IPS DF 6.9 (cell line): ENCODE measurements at places on chromosomes 1 and 21.

- DNase-seq, result no peak
These were observed 40.2 kb downstream of the FOXD2 start for GRCh38 chr1:47478090-47478489.

GRCh38 chr21:41133874-41134522 lies 34.0 kb upstream of the BACE2 start:
- no peak for DNase-seq

GRCh38 chr1:70436622-70437251 lies 25.7 kb downstream of the CTH start:
- no peak for DNase-seq

- no peak for DNase-seq
These were observed 28.1 kb downstream of the EPHA2 start for GRCh38 chr1:16127676-16128337.

- DNase-seq, result no peak
These were observed 19.9 kb downstream of the TLR5 start for GRCh38 chr1:223123011-223123610.

GRCh38 chr1:41564741-41565475 lies 80.4 kb upstream of the EDN2 start:
- no peak for DNase-seq

DNA sequence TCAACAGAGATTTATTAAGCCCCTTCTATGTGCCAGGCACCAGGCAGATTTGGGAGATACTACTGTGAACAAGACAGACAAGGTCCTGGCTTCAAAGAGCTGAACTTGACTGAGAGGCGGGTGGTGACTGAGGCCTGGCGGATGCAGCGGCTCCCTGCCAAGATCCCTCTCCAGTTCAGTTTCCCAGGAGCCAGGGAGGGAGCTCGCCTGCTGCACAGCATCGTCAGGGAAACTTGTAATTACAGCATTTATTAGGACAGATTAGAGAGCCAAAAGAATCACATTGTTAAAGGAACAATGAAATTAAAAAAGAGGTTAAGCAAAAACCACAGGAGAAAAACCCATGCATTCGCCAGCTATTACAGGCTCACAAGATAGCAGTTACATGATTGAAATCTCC lies 55.3 kb downstream of the ETS2 start:
- no peak for DNase-seq

DNA sequence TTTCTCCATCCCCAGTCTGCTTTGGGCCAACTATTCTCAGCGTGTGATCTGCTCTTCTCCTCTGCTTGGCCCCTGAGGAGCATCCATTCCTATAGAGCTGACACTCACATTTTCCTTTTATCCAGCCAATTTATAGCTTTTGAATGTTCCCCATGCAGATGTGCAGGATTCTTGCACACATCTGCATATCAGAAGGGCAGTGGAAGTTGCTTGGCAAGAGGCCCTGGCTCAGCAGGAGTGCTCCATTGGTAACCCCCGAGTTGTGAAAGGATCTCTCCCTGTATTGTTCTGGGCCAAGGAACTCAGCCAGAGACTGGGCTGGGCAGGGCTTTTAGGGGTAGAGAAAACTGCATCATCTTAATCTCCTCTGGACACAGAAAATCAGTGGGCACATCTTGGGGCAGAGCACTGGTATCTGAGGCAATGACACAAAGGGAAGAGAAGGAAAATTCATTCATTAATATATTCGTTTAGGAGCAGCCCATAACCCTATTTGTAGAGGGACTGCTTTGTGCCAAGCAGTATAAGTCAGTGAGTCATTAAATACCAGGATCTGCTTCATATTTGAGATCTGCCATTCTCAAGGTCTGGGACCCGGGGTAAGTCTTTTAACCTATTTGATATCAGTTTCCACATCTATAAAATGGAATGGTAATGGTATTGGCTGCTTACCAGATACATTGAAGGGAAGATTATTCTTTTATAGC lies 31.0 kb upstream of the BEND5 start:
- no peak for DNase-seq

- DNase-seq, result no peak
These were observed 147.0 kb downstream of the PLPP3 start for GRCh38 chr1:56432166-56432971.

- DNase-seq, result peak; percentile 72
These were observed 2.4 kb downstream of the NTPCR start for GRCh38 chr1:232952514-232953499.

- DNase-seq, result no peak
These were observed 14.5 kb downstream of the NT5C1A start for GRCh38 chr1:39657402-39657801.

GRCh38 chr1:86754265-86754974 lies 50.0 kb downstream of the SH3GLB1 start:
- no peak for DNase-seq

GRCh38 chr1:17125756-17126237 lies 6.5 kb upstream of the PADI2 start:
- DNase-seq, result peak; percentile 72

DNA sequence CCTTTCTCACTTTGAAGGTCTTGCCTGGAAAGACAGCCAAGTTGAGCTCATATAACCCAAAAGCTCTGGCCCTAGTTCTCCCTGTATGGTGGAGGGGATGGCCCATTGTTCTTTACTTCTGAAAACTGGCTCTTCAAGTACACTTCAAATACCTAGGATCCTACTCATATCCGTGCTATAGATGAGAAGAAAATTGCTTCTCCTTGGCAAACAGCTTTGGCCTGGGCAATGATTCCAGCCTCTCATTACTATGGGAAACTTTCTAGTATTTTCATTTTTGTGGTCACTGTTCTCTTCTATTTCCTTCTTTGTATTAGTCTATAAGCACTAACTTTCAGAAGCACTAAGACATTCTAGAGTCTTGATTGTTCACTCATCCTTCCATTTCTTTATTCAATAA lies 53.7 kb downstream of the ZNF697 start:
- DNase-seq, result no peak

GRCh38 chr21:32599526-32599925 lies 12.7 kb downstream of the CFAP298 start:
- DNase-seq, result no peak

GRCh38 chr1:198679535-198680173 lies 40.8 kb downstream of the PTPRC start:
- DNase-seq, result no peak

DNA sequence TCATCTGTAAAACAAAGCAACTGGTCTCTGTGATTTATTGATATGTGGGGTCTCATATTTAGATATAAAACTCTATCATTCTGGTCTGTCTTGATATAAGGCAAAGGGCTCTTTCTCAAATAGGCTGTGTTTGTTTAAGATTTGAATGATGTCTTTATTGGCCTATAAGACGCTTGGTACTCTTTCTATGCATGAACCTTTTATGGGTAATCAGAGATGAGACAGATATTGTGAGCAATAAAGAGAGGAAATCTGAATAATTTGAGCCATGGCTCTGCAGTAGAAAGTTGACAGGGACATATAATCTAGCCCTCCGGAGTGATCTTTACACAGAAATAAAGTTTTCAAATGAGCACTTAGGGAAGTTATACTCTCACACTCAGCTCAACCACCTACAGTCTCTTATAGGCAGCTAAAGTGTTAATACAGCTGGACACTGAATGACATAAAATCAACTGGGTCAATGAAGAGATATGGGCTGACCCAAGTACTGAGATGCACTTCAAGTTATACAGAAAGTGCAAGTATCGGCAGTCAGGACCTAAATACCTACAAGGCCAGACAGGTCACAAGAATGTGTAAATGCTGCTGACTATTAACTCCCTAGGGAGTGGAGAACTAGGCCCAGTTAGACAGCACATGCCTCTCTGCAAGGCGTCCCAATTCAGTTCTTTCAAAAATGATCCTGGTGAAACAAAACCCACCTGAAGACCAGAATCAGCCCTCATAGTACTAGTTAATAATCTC lies 111.0 kb downstream of the PTPN14 start:
- DNase-seq, result no peak

GRCh38 chr21:42807938-42808613 lies 71.3 kb downstream of the WDR4 start:
- no peak for DNase-seq

DNA sequence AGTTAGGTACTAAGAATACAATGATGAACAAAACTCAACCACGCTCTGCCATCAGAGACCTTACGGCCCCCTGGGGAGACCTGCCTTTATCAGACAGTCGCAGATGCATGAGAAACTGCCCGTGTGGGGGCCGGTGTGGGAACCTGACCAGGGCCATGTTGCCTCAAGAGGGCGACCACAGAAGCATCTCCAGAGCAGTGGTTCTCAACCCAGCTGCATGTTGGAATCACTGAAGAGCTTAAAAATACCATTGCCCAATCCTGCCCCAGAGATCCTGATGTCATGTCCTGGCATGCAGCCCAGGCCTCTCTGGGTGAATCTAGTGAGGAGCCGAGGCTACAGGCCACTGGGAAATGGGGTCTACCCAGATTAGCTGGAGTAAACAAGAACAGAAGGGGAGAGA lies 108.7 kb downstream of the PRDM2 start:
- no peak for DNase-seq

DNA sequence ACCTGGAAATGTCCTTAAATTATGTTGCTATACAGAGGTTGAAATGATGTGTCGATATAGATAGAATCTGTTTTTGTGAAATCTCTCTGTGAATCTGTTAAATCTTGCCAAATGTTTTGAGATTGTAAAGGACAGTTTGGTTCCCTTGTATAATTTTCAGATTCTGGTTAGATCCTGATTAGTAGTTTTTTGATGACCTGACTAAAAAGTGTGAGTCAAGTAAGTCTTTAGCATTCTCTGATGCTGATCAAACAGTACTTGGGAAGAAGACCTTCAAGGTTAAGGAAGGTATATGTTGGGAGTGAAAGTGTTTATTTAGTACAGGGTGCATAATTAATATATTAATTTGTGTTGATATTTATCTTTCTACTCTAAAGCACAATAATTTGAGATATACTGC lies 32.7 kb downstream of the DDI2 start:
- no peak for DNase-seq

- no peak for DNase-seq
These were observed 86.6 kb downstream of the PTBP2 start for GRCh38 chr1:96808191-96808590.

GRCh38 chr1:84920159-84920558 lies 27.2 kb upstream of the LPAR3 start:
- no peak for DNase-seq

GRCh38 chr1:234782791-234783190 lies 172.8 kb upstream of the IRF2BP2 start:
- DNase-seq, result no peak

DNA sequence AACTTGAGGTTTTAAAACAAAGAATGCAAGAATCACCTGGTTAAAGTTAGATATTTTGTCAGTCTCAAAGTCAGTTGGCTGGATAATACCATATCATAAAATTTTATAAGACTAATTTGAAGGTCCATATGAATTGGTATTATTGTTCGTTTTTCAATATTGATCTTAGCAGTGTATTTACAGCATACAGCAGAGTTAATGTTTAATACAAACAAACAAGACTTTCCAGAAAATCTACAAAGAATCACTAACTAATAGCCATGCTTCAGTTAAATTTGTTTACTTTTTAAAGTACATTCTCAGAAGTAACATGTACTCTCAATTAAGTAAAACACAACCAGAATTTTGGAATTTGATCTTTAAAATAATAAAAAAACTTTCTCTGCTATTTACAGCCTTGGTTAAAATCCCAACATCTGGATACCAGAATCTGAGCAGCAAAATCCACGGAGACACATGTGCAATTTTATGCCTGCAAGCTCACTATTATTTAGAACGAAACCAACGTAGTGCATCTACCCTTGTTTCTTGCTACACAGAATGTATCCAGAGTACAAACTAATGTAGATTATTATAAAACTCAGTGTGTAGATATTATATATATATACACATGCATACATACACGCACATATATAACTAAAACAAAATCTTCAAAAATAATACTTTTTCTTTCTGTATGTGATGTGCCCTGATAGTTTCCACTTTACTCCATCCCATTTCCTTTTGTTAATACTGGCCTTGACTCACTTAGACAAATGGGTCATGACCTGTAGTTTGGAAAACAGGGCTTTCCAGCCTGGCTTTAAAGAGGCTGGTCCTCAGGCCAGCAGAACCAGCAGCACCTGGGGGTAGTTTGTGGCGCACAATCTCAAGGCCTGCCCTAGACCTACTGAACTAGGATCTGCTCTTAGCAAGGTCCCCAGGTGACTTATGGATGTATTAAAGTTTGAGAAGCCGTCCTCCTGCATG lies 63.6 kb upstream of the ERG start:
- DNase-seq, result no peak

GRCh38 chr1:56790036-56790435 lies 29.2 kb downstream of the FYB2 start:
- no peak for DNase-seq
